MV-4-11 (cell line): ENCODE measurements at places on chromosomes 11 and 22.

DNA sequence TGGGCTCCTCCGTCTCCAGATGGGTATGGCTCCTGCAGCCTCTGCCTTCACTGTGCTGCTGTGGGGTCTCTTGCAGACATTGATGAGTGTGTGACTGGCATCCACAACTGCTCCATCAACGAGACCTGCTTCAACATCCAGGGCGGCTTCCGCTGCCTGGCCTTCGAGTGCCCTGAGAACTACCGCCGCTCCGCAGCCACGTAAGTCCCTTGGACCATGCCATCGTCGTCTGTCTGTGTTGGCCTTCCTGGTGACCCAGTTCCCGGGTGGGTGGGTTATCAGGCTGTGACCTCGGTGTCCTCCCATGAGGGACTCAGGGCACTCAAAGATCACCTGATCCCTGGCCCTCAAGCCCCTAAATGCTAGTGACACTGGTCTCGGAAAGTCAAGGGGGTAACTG is 47.7 kb downstream of the FBLN1 start:
- no peak for DNase-seq

DNA sequence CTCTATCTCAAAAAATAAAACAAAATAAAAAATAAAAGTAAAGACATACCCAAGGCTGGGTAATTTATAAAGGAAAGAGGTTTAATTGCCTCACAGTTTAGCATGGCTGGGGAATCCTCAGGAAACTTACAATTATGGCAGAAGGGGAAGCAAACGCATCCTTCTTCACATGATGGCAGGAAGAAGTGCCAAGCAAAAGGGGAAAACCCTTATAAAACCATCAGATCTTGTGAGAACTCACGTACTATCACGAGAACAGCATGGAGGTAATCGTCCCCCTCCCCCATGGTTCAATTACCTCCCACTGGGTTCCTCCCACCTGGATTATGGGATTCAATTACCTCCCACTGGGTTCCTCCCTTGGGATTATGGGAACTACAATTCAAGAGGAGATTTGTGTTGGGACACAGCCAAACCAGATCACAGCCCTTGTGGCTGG is 8.3 kb upstream of the SSTR3 start:
- DNase-seq: no peak

DNA sequence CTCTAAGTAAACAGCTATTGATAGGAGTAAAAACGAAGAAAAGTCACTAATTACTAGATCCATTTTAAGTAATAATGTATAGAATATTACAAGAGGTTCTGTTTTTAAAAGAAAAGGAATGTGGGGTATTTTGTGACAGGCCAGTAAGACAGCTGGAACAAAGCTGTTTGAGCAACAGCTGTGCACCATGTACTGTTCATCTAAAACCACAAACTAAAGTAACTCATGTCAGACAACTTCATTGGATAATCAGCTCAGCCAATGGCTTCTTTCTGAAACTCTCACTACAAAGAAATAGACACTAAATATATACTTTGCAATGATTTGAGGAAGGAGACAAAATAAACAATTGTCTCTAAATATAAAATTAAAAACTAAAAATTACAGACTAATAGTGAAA is 16.1 kb downstream of the RRAS2 start:
- peak; percentile 16 for DNase-seq

DNA sequence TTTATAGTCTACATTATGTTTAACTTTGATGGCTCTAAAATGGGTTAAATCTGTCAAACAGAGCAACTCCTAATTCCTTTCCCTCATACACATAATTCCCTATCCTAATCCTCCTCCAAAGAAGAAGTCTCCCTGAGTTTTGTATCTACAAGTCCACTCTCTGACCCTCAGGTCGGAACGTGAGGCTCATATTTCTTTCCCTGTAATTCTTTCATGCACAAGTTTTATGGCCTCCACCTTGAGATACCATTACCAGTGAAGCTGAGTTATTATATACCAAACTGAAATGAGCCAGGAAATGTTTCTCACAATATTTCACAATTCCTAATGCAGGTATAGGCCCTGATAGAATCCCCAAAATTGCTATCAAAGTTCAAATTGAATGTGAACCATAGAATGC is 106.4 kb downstream of the CASP12 start:
- no peak for DNase-seq

GRCh38 chr11:43797337-43797736 is 83.3 kb upstream of the ALKBH3 start:
- no peak for DNase-seq

GRCh38 chr11:65429724-65430405 is 7.3 kb downstream of the NEAT1 start:
- DNase-seq: peak; percentile 49

- DNase-seq: peak; percentile 34
These were observed 50.3 kb downstream of the MICAL3 start for GRCh38 chr22:17974087-17974486.

DNA sequence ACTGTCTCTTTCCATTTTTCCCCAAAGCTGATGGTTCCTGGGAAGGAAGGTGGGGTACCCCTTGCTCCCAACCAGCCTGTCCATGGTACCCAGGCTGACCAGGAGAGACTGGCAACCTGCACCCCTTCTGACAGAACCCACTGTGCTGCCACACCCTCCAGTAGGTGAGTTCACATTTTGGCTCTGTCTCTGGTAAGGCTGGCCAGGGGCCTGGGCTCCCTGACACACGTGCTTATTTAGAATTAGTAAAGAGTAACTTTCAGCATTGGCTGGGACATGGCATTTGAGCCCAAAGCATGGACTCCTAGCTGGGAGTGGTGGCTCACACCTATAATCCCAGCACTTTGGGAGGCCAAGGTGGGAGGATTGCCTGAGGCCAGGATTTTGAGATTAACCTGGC is 35.1 kb downstream of the ARHGAP1 start:
- DNase-seq: no peak

DNA sequence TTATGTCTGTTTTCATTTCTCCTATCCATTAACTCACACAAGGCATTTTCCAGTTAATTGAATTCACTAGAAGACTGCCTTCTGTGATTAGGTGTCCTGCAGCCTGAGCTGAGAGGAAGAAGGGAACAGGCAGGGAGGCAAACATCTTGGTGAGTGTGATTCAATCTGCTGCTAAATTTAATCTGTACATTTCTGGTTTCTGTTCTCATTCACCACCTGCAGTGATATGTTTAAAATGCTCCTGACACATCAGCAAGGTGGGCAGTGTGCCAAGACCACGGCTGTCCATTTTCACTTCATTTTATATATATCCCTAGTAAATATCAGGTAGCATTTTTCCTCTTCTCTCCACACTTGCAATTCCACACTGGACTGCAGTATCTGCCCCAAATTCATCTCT is 416.5 kb downstream of the TMEM135 start:
- no peak for DNase-seq

DNA sequence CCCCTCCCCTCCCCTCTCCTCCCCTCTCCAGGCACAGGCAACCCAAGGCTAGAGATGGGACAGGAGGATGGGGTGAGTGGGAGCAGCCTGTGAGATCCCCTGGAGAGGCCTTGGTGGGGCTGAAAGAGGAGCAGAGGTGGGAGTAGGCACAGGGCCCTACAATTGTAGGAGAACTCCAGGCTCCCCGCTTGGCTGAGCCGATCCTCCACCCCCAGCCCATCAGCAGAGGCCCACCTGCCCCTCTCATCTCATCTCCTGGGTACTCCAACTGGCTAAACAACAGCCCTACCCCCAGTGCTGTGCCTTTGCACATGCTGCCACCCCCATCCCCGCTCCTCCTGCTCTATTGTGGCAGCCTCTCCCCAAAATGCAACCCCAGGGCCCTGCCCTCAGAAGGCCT is 52.0 kb upstream of the A4GALT start:
- no peak for DNase-seq

GRCh38 chr11:116986521-116987105 is 111.6 kb downstream of the SIK3 start:
- DNase-seq: peak; percentile 94

GRCh38 chr11:8015753-8016239 is 28.7 kb downstream of the EIF3F start:
- DNase-seq: no peak

DNA sequence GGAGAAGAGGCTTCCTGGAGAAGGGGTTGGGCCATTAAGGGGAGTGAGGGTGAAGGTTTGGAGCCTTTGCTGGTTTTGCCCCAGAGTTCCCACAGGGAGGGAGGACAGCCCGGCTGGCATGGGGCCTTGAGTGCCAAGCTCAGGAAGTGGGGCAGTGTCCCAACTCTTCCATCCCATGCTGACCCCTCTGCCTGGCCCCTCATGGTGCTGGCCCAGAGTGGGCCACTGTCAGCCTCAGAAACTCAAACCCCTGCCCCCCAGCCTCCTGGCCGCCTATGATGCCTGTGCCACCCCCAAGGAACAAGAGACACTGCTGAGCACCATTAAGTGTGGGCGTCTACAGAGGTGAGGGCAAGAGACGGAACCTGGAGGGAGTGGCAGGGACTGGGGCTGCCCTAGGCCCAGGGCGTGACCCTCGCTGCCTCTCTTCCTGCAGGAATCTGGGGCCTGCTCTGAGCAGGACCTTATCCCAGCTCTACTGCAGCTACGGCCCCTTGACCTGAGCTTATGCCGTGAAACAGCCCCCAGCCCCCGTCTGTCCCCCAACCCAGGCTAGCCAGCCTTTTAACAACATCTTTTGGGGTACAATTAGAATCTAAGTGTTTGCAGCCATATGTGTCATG is 5.4 kb downstream of the MUS81 start:
- DNase-seq: no peak

- DNase-seq: peak; percentile 88
These were observed 93.7 kb downstream of the STIM1 start for GRCh38 chr11:3949125-3949524.

- no peak for DNase-seq
These were observed 10.5 kb downstream of the TSKU start for GRCh38 chr11:76793391-76794291.

DNA sequence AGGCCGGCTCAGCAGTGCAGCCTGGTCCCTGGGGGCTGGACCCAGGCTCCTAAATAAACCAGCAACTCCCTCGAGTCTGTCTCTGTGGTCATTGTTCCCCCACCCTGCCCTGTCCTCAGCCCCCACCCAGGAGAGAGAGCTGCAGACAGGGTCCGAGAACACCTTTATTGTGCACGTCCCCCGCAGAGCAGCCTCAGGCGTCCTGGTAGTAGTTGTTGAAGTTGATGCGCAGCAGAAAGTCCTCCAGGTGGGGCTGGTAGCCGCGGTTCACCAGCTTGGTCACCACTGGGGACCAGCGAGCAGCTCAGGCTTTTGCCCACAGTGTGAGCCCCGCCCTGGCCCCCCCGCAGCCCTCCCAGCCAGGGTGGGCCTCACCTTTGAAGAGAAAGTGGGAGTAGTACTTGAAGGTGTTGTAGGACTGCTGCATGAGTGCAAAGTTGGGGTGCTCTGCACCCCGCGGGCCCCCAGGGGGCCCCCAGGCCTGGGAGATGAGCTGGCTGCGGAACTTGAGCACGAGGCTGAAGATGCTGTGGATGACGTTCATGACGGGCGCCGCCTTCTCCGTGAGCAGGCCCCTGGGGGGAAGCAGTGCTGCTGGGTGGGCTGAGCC is 16.8 kb downstream of the SELENOO start:
- no peak for DNase-seq

DNA sequence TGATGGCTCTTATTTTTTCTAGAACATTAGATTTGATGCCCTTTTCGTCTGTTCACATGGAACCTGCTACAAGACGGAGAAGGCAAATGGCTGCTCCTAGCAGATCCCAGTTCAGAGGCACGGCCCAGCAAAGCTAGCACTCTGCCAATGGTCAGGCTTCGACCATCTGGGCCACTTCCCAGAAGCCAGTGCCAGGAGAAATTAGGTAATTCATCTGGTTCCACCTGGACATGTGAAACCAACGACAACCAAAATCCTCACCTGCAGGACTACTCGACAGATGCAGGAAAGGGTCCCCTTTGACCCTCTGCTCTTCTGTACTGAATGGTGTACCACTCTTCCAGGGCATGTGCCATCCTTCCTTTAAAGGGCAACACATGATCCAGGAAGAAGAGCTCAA is 25.4 kb downstream of the MICAL3 start:
- DNase-seq: no peak

DNA sequence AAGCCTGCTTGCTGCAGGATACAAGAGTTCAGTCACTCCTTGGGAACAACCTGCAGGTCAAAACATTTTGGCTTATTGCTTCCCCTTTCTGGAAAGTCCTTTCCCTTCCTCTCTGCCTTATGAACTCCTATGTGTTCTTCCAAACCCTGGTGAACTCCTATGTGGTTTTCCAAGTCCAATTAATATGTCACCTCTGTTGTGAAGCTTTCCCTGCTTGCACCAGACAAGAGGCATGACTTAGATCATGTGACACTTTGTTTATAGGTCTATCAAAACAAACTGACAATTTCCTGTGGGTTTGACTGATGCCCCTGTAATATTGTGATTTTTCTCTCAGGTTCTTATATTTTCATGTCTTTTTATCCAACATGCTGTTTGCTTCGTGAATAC is 64.2 kb downstream of the ENDOD1 start:
- no peak for DNase-seq

GRCh38 chr11:33674035-33674814 is 26.4 kb downstream of the C11orf91 start:
- DNase-seq: no peak

DNA sequence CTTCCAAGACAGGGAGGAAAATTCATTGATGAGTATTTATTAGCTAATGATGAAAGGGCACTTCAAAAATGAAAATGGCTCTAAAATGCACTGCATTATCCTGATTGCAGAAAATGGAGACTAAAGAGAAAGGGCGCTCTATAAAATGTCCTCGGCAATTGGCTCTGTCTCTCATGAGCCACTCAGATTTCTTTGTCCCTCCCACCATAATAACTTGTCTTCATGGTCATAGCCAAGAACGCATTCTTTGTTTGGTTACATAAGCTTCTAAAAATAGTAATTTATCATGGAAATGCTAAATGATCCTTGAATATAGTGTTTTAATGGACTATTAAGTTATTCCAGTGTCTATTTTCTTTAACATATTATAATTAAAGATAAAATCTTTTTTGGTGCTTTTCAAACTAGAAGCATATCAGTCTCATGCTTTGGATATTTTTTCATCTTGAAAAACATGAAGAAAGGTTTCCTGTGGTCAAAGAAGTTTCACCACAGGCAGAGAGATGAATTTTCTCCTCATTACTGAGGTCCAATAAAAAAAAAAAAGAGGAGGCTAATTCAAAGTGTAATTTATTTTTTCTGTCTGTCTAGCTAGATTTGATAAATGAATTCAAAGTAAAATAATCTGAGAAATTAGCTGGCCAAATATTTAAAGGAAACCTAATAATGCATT is 238.1 kb upstream of the BLID start:
- DNase-seq: no peak

DNA sequence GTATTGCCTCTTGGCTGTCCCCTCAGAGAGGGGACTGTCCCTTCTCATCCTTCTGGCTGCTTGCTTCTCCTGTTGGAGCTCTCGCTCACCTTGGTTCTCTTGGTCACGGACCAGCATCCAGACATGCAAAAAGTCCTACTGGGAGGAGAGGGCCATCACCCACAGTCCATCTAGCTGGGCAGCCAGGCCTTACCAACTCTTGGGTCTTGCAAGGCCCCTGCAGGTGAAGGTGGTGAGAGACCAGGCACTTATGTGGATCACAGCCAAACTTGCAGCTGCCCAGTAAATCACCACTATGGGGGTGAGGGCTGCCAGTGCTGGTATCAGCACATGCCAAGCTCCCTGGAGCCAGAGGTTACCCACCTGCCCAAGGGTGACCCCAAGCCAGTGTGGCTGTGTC is 36.3 kb downstream of the KCNQ1OT1 start:
- DNase-seq: no peak

- no peak for DNase-seq
These were observed 12.3 kb downstream of the HYOU1 start for GRCh38 chr11:119044708-119045107.

GRCh38 chr11:45713573-45713972 is 48.2 kb upstream of the CHST1 start:
- DNase-seq: no peak

GRCh38 chr11:74689666-74690065 is 41.6 kb downstream of the CHRDL2 start:
- no peak for DNase-seq
